ENCODE measurements at places on chromosomes 13 and 19. TPM values are rescaled to one million over a fixed set of nuclear protein-coding genes. Genes with fewer than 3 reads are reported as not detected.

- peak; percentile 15 for DNase-seq
Measured at GRCh38 chr13:42041011-42041683, 7.3 kb upstream of the DGKH start.

GRCh38 chr13:20997301-20998161 is 63.9 kb downstream of the LATS2 start:
- no peak for DNase-seq

Gene EGLN2
- total RNA-seq = 46.9 TPM

Gene IZUMO4
- 2.2 TPM for total RNA-seq

- no peak for DNase-seq
Measured at GRCh38 chr13:26878438-26878837, 117.9 kb upstream of the GPR12 start.

GRCh38 chr13:52394586-52394985 is 11.4 kb downstream of the THSD1 start:
- DNase-seq = no peak

Gene KCTD12
- total RNA-seq = 170 TPM

GRCh38 chr19:5452594-5453565 is 2.3 kb upstream of the ZNRF4 start:
- DNase-seq = no peak

Gene CYP4F22
- total RNA-seq = not detected

Gene PSG7
- total RNA-seq = not detected

DNA sequence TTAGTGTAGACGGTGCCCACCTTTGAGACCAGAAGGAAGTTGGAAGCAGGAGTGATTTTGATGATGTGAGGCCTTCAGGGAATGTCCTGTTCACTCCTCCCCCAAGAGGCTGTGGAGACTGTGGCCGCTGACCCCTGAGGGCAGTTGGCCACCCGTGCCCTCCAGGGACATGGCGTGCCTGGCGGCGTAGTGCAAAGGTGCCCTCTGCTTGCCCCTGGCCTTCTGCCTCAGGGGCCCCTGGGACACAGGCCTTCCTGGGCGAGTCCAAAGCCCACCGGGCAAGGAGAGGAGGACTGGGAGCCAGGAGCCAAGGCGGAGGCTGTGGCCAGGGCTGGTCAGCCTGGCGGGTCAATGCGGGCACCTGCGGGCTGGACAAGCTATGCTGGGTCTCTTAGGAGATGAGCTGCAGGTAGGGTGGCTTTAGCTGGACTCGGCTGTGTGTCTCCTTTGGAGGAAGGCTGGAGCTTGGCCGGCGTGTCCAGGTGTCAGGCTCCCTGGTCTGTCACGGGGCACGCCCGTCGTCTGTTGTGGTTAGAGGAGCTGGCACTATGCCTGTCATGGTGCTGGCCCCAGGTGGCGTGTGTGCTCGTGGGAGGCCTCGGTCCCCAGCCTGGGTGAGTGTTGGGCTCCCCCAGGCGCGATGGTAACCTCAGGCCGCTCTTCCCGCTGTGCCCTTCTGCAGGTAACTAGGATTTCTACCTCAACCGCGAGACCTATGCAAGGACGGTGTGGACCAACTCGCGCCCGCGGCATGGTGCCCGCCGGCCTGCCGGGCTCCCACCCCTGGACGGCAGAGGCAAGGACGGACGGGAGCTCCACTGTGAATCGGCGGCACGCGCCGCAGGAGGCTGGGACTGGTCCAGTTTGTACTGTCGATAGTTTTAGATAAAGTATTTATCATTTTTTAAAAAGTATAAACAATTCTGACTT is 6.8 kb downstream of the PLEKHJ1 start:
- no peak for DNase-seq

Gene FFAR1
- total RNA-seq = not detected

DNA sequence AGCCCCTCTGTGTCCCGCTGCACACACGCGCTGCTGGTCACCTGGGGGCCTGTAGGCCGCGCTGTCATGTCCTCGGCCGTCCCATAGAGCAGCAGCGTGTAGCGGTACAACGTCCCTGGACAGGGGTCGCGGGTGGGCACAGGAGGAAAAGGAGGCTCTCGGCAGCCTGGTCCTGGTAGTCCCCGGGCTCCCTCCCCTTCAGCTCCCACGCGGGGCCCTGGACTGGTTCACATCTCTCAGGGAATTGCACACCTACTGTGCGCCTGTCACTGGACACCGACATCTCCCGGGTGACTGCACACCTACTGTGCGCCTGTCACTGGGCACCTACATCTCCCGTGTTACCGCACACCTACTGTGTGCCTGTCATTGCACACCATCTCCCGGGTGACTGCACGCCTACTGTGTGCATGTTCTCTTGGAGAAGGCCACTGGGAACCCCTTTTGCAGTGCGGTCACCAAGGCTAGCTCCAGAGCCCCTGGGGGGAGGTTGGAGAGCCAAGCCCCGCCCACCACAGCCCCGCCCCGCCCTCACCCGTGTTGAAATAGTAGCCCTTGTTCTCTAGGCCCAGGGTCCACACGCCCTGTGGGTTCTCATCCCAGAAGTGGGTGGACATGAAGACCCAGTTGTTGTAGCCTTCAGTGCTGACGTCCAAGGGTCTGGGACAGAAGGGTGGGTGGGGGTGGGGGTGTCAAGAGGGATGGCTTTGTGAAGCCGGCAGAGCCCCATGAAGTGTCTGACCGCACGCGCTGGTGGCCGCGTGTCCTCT is 3.5 kb upstream of the C19orf25 start:
- DNase-seq = no peak

- DNase-seq = no peak
Measured at GRCh38 chr13:24292481-24292880, 16.9 kb upstream of the C1QTNF9 start.
